ENCODE measurements at places on chromosomes 16 and 17.
A peak's percentile ranks its signal among the peaks of the same experiment; 100 is the strongest.

DNA sequence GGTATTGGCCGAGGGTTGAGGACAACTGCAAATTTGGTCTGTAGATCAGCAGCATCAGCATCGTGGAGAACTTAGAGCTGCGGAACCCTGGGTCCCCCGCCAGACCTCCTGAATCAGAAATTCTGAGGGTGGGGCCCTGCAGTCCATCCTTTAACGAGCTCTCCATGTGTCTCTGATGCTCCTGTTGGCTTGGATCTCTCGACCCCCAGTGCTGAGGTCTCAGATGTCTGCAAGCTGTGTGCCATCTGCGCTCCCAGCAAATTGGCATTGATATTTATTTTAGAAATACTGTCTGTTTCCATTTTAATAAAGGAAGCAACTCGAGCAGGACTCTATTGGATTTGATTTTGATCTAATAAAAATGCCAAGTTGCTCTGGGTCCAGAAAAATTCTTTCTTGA, 250.0 kb downstream of the KATNIP start:
- no peaks in the 10 kb centered on the region for H3K27me3 ChIP-seq
- no peak overlapping the region for H3K27ac ChIP-seq
- DNase-seq, result no peak
- no peaks in the 10 kb centered on the region for H3K4me1 ChIP-seq

DNA sequence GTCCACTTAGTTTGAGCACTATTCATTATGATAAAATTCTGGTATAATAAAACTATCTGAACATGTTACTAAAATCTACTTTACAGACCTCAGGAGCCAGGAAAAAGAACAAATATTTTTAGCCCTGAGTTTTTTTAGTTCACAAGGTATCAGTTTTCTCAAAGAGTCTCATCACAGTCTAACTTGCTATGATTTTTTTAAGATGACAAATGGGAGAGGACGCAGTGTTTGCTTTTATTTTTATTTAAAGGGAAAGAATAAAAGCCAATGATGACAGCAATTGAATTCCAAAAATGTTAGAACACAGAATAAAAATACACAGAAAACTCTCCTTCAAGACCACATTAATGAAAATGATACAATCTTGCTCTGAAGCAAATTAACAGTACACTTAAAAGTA, 7.4 kb downstream of the MED13 start:
- H3K36me3 ChIP-seq, result peaks cover 2% of the 10 kb centered on the region
- H3K4me1 ChIP-seq, result no peaks in the 10 kb centered on the region
- no peak for DNase-seq

- no peak overlapping the region for H3K27ac ChIP-seq
- peak overlapping the region; percentile 53 for H3K4me3 ChIP-seq
- H3K4me1 ChIP-seq, result peaks cover 20% of the 10 kb centered on the region
- H3K27me3 ChIP-seq, result no peaks in the 10 kb centered on the region
- H3K36me3 ChIP-seq, result no peaks in the 10 kb centered on the region
Measured at GRCh38 chr17:17041018-17041521, 1.2 kb upstream of the MPRIP start.

- H3K4me3 ChIP-seq, result no peak overlapping the region
- no peaks in the 10 kb centered on the region for H3K27me3 ChIP-seq
- no peaks in the 10 kb centered on the region for H3K4me1 ChIP-seq
- DNase-seq, result no peak
- H3K36me3 ChIP-seq, result no peaks in the 10 kb centered on the region
Measured at GRCh38 chr16:78890373-78890895, 710.1 kb downstream of the MAF start.

DNA sequence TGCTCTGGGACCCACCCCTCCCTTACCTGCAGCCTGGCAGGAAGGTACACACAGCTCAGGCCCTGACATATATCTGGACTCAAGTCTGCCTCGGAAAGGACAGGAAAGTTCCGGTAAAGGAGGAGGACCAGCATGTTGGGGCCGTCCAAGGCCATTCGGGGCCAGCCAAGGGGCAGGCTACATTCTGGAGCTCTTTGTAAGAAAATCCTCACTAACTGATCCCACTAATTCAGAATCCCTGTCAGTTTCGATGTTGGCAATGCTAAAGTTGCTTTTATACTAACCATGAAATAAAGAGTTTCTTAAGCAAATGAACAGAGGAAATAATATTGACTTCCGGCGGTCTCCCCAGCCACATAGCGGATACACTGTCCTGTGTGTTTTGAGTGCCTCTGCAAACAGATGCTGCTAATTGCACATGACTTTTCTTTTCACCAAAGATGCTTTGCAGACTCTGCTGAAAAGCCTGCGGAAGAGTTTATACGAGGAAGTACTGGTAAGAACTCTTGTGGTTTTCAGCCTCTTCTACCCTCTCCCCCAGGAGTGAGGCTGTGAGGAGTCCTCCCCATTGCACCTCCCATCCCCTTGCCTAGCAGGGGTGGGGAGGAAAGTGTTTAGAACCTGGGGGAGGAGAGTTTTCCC, 54.8 kb downstream of the PLXDC1 start:
- no peak for DNase-seq
- no peaks in the 10 kb centered on the region for H3K36me3 ChIP-seq
- H3K27ac ChIP-seq, result no peak overlapping the region
- peaks cover 33% of the 10 kb centered on the region for H3K4me1 ChIP-seq
- no peak overlapping the region for H3K4me3 ChIP-seq

DNA sequence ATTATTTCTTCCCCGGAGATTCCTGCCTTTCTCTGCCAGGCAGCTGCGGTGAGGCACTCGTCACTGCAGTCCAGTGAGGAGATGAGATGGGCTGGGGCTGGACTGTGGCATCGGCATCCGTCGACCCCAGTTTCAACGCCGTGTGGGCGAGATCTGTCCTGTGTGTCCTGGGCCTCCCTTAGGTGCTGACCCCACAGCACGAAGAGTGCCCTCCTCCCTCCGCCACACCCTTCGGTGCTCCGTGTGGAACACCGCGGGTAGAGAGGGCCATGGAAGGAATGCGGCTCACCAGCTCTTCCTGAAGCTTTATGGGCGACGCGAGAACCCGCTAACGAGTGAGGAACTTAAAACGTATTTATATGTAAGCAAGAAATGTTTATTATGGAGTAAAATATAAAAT, 17.6 kb downstream of the ACSF3 start:
- H3K36me3 ChIP-seq, result peaks cover 21% of the 10 kb centered on the region
- DNase-seq, result no peak
- no peak overlapping the region for H3K4me3 ChIP-seq
- H3K4me1 ChIP-seq, result peaks cover 32% of the 10 kb centered on the region
- H3K27ac ChIP-seq, result no peak overlapping the region

DNA sequence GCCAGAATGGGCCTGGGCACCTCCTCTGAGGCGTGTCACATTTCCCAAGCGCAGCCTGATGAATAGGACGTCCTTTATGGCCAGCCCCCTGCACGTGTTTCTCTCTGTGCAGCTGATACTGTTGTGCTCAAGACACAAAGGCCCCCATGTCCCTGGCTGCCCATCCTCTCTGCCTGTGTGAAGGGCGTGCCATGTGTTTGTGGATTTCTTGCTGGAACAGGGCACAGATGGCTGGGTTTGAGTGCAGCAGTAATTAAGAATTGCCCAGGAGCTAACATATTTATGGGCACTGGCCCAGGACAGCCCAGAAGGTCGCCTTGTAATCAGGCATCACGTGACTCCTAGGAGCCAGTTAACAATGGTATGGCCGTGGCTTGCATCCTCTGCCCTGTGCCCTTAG, 181.1 kb downstream of the CCDC182 start:
- no peaks in the 10 kb centered on the region for H3K4me1 ChIP-seq
- H3K27me3 ChIP-seq, result no peaks in the 10 kb centered on the region
- DNase-seq, result no peak
- no peak overlapping the region for H3K4me3 ChIP-seq

DNA sequence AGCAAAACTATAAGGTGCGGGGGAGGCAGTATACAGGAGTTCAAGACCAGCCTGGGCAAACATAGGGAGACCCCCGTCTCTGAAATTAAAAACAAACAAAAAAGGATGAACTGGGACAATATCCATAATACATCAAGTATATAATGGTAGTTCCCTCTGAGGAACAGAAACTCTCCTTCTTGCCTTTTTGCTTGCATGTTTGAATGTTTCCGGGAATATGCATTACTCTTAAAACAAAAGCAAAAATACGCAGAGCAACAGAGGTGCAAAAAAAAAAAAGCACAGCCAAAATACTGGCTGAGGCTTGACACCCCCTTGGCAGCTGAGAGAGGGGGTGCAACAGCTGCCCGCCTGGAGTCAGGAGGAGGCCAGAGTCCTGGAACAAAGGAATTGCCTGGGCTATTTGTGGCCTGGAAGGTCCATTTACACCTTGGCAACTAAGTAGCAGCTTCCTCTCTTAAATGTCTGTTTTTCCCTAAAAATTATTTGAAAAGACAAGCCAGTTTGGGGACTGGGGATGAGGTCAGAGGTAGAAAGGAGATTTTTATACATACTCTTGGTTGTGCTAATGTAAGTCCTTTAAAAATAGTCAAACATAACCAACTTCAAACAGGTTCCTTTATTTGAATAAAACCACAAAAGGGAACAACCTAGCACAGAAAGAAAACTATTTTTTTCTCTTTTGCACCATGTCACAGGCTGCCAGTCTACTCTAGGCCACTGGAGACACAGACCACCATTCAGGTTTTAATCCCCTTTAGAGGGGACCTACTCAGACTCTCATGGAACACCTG, 19.5 kb downstream of the USP7 start:
- peaks cover 5% of the 10 kb centered on the region for H3K36me3 ChIP-seq
- H3K27me3 ChIP-seq, result no peaks in the 10 kb centered on the region
- H3K4me3 ChIP-seq, result peak overlapping the region; percentile 68
- H3K27ac ChIP-seq, result peak overlapping the region; percentile 63
- H3K4me1 ChIP-seq, result peaks cover 73% of the 10 kb centered on the region

GRCh38 chr16:78376452-78376851, 277.0 kb downstream of the WWOX start:
- no peaks in the 10 kb centered on the region for H3K27me3 ChIP-seq
- no peak for DNase-seq
- H3K36me3 ChIP-seq, result no peaks in the 10 kb centered on the region

DNA sequence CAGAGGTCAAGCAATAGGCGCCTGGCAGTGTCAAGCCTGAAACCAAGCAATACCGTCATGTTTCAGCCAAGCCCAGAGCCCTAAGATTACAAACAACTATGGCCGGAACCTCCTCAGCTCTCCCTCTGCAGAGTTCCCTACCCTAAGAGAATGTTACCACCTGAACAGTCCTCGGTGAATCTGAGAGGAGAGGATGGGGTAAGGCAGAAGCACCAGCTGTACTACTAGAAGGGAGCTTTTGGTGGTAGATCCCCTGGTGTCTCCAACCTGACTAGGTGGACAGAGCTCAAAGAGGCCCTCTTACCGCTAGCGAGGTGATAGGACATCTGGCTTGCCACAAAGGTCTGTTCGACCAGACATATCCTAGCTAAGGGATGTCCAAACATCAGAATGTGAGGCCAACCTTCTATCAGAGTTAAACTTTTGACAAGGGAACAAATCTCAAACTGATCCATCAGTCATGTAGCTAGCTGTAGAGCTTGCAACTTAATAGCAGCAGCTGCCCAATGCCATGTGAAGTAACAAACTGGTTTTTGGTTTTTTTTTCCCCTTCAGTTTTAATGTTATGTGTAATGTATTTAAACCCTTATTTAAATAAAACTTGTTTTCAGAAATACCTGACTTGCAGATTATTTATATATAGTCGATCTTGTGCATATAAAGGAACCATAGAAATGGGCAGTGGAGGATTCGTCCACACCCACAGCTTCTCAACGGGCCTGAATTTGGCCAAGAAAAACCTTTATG, 2.5 kb downstream of the EIF1 start:
- DNase-seq, result no peak
- no peak overlapping the region for H3K27ac ChIP-seq
- H3K36me3 ChIP-seq, result peaks cover 20% of the 10 kb centered on the region
- peak overlapping the region; percentile 87 for H3K4me3 ChIP-seq
- H3K27me3 ChIP-seq, result no peaks in the 10 kb centered on the region

DNA sequence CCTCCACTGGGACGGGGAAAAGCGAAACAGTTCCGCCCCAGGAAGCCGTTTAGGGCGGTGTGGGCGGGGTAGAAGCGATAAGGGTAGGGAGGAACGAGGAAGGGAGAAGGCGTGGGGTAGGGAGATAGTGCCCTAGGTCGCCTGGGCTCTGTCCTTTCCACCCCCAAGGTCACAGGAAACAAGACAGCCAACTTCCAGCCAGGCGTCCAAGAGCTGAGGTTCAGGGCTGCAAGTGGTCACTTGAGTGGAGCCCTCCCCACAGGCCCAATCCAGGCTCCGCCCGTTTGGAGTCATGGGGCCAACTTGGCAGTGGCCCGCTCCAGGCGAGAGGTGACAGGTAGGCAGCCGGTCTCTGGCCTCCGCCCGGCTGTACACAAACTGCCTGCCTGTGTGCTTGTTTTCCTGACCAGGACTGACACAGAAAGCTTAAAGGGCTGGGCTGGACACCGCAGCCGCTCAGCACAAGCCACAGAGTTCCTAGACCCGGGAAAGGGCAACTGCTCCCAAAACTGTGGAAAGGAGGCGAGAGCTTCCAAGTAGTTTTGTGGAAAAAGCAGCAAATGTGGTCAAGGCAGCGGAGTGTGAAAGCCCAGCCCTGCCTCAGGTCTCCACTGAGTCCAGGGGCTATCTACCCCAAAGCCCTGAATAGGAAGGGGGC, at the start of gene RILP:
Gene RILP, minus strand, starts transcription at position 23 of the 658 bp plus-strand sequence. CDS start 62 bp downstream, outside the sequence.
- H3K36me3 ChIP-seq, result peaks cover 28% of the 10 kb centered on the region
- peak within 1 kb of the TSS; percentile 46 for H3K27ac ChIP-seq
- H3K27me3 ChIP-seq, result no peaks in the 10 kb centered on the region
- peak within 1 kb of the TSS; percentile 64 for H3K4me3 ChIP-seq
- H3K4me1 ChIP-seq, result peaks cover 23% of the 10 kb centered on the region
- DNase-seq, result no peak

DNA sequence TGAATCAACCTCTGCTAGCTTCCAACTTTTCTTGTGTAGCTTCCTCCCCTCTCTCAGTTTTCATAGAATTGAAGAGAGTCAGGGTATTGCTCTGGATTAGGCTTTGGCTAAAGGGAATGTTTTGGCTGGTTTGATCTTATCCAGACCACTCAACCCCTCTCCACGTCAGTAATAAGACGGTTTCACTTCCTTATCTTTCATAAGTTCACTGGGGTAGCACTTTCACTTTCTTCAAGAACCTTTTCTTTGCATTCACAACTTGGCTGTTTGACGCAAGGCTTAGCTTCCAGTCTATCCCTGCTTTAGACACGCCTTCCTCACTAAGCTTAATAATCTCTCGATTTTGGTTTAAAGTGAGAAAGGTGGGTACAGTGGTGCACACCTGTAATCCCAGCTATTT, 29.7 kb upstream of the OR1A2 start:
- H3K4me3 ChIP-seq, result no peak overlapping the region
- H3K36me3 ChIP-seq, result no peaks in the 10 kb centered on the region
- H3K4me1 ChIP-seq, result no peaks in the 10 kb centered on the region
- DNase-seq, result peak; percentile 17
- no peak overlapping the region for H3K27ac ChIP-seq
- H3K27me3 ChIP-seq, result no peaks in the 10 kb centered on the region
